ENCODE measurements at places on chromosomes 12 and 14.

GRCh38 chr14:31207287-31207754 is 272 bp downstream of the HECTD1 start:
- no peak for DNase-seq

DNA sequence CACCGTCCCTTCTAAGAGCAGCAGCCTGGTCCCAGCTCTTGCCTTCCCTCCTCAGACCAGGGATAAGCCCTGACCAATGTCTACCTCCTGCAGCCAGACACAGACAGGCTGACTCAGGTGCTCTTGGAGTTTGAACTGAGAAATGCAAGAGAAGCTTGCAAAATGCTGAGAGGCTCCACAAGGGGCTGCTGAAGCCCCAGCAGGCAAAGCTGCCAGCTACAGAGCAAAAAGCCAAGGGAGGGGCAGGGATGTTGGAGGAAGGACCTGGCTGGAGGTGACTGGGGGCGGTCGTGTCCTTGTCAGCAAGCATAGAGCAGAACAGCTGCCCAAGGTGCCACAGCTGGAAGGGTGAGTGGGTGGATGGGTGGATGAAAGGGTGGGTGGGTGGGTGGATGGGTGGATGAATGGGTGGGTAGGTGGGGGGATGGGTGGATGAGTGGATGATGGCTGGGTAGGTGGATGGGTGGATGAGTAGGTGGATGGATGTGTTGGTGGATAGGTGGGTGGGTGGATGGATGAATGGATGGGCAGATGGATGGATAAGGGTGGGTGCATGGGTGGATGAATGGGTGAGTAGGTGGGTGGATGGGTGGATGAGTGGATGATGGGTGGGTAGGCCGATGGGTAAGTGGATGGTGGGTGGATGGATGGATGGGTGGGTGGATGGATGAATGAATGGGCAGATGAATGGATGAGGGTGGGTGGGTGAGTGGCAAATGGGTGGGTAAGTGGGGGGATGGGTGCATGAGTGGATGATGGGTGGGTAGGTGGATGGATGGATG is 4.0 kb upstream of the INF2 start:
- no peak for DNase-seq

- no peak for DNase-seq
Observed at GRCh38 chr12:63877693-63878092, 33.2 kb downstream of the SRGAP1 start.

GRCh38 chr14:61574514-61574807 is 120.9 kb upstream of the HIF1A start:
- no peak for DNase-seq

GRCh38 chr14:105166571-105167302 is 1.8 kb downstream of the JAG2 start:
- no peak for DNase-seq

DNA sequence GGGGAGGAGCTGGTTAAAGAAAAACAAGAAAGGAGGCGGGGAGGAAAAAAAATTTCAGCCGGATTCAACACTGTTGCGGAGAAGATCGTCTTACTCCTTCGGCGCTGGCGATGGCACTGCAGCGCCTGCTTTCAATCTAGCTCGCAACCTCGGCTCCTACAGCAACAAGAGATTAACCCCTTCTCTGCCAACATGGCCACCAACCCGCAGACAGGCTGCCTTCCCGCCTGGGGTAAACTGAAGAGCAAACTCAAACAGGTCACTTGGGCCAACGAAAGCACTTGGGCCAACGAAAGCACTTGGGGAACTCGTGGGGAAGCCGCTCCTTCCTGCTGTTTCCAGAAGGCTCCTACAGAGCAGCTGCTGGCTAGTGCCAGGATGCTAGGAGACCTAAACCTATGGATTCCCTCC is 73.7 kb downstream of the CIT start:
- peak; percentile 37 for DNase-seq

GRCh38 chr14:96117101-96117897 is 78.1 kb downstream of the C14orf132 start:
- DNase-seq, result no peak

DNA sequence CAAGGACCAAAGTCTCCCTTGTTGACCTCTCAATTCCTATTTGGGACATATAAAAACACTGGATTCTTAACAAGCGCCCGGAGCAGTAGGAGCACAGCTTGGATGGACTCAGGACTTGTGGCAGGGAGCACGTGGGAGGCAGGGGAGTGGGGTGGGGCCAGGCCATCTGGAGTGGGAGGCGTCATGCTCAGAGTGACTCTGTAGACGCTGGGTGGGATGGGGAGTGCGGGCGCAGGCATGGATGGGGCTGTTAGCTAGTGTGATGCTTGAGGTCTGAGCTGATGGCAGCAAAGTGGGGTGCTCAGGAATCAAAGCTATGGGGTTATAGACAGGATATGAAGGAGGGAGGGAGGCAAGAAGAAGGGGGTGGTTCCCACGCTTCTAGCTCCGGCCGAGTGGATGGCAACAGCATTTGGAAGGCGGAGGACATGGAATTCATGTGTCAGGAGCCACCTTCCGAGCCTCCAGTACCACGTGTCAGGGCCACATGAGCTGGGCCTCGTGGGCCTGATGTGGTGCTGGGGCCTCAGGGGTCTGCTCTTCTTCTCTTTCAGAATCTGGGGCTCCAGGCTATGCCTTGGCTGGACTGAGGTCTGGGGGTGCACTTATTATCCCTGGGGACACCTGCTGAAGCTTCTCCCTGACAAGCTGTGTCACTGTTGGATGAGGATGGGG is 26.2 kb downstream of the MEG3 start:
- no peak for DNase-seq

DNA sequence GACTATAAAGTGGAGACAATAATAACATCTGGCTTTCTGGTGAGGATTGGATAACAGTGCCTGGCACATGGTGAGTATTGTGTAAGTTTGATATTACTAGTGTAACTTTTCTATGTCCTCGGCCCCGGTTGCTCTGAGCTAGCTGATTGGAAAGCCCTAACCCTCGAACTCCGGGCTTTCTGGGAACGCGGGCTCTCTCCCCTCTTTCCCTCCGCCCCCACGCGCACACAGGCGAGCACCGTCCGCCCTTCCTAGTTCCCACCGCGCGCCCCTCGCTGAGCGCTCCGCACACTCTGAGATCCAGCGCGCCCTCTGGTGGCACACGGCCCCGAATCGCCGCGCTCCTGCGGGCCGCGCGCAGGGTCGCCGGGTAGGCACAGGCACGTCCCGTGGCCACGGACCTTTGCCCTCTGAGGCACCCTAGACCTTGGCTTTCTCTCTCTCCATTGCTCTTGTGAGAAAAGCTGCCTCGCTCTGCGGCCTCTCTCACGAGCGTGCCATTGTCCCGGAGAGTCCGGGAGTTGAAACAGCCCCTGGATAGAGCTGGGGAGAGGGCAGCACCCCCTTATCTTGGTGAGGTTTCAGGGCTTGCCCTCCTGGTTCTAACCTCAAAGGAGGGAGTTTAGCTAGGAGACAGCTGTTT is 23.2 kb upstream of the ESRRB start:
- no peak for DNase-seq

DNA sequence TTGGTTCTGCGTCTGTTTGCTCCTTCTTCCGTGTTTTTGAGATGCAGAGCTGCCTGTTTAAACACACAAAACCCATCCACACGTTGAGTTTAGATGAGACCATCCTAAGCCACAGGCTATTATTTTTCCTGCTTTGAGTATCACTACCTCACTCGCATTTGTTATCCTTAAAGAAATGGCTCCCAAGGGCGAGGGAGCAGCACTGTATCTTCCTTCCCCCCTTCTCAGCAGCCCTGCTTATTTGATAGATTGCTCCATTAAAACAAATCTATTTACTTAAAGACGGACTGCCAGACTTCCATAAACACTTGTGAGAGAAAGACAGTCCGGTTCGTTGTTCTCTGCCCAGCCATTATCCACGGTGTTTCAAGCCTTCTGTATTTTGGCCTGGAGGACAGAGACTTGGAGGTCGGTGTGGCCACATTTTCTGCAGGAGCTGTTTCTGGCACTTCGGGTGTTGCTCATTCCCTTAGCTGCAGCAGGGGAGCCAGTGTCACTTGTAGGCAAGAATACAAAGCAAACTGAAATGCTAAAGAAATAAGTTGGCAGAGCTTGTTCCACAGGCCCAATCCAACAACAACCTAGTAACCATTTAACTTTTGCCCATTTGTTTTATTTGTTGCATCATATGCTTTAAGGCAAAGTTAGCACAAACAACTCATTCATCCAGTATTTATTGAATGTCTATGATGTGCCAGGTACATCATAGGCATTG is 275.4 kb downstream of the TTC6 start:
- DNase-seq, result no peak

DNA sequence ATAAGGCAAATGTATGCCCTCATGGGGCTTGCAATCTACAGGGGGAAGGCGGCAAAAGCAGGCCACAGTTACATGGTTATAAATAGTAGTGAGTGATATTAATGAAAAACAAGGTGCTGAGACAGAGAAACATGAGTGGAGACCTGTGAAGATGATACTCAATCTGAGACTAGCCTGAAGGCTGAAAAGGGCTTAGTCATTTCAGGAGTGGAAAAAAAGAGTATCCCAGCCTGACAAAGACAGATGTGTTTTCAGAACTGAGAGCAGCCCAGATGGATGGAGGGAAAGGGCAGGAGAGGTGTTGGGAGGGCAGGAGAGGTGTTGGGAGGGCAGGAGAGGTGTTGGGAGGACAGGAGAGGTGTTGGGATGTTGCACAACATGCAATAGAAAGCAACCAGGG is 181.9 kb downstream of the C12orf42 start:
- no peak for DNase-seq

GRCh38 chr12:80226576-80226975 is 127.2 kb downstream of the OTOGL start:
- no peak for DNase-seq

DNA sequence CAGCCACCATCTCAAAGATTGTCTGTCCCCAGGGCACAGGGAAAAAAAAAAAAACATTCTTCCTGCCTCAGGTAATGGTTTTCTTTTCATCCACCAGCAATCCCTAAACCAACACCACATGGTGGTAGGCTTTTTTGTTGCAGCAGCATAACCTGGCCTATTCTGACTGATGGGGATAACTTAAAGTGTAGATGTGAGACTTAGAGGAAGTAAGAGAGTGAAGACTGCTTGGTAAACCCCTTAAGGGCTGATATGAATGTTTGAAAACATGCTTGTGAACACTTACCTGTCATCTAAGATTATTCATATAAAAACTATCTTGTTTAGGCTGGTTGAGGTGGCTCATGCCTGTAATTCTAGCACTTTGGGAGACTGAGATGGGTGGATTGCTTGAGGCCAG is 130.2 kb upstream of the RAP1B start:
- DNase-seq, result no peak

GRCh38 chr12:96241431-96241830 is 47.3 kb downstream of the ELK3 start:
- DNase-seq, result no peak

DNA sequence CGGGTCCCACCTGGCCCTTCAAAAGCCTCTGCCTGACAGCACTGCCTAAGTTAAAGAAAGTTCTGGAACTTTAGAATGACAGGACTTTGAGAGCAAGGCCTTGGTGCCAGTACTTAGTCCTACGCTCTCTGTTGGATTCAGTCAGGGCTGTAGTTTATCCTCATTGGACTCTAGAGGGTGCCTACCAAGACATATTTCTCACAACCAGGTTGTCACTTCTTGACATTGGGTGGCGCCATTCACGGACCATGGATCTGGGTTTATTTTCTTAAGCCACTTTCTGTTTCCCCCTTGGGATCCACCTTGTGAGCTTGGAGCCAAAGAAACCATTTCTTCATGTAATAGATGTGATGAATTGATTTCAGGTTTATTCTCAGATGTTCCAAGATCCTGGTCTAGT is 787.0 kb upstream of the TBX3 start:
- DNase-seq, result no peak

DNA sequence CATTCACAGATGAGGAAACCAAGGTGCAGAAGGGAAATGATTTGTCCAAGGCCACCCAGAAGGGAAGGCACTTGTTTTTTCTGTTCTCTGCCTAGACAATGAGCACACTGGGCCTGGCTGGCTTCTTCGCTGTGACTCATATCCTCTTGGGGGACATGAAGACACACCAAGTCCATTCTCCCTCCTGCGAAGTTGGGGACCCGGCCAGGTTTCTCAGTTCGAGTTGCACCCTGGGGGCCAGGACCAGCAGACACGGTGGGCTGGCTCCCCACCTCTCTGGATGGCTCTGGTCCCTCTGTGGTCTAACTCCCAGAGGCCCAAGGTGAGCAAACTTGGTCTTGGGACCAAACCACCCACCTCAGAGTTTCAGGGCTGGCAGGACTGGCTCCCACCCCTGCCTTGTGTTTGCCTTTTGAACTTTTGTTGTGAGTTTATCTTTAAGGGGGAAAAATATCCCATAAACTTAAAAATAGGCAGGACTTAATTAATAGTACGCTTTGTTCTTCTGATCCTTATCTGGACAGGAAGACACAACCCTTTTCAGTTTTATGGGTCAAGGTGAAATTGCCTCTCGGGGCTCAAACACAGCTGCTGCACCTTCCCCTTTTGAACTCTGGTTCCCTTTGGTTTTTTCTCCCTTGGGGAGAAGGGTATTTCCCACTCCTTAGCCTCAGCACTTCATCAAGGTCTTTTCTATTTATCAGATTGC is 9.0 kb upstream of the MLEC start:
- DNase-seq, result no peak

- no peak for DNase-seq
Observed at GRCh38 chr12:130958557-130959140, 4.9 kb downstream of the ADGRD1 start.

GRCh38 chr14:20690848-20691640 is 2.5 kb downstream of the ANG start:
- peak; percentile 60 for DNase-seq

DNA sequence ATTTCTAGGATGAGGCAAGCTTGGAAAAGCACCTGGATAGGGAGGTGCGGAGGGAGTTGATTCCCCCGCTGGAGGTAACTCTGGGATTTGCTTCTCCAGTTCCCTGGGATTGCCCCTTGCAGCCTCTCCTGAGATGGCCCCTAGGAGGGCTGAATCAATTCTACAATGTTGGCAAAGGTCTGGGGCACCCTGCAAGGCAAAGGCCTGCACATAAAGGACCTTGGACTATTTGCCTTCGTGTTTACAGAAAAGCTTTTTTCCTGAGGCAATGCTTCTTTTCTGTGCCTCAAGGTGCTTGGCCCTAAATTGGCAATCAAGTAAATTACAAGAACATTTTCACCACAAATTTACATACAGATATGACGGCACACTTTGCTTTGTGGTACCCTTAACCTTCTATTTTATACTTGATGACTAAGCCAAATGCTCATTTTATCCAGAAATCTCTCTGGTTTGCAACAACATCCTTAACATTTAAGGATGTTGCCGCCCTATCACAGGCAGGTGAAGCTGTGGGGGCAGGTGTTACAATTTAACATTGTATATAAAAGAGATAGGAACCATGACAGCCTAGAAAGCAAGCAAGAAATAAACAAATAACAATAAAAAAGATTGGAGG is 40.3 kb downstream of the TIMELESS start:
- no peak for DNase-seq

GRCh38 chr12:116490471-116490870 is 68.7 kb upstream of the MAP1LC3B2 start:
- DNase-seq, result no peak

- DNase-seq, result no peak
Observed at GRCh38 chr14:102979406-102979805, 56.9 kb downstream of the AMN start.

DNA sequence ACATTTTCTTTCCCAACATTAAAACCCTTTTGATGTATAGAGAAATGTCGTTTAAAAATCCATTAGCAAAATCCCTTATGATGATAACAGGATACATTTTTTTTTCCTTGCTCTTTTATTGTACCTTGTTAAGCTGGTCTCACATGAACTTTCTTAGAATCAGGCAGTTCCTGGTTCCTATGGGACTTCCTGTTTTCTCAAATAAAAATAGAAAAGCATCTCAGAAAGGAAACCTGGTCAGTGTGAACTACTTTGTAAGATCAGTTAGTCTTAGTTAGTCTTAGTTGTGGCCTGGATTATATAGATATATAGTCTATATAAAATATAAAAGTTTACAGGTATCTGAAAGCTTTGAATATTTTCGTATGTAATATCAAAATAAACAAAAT is 40.3 kb downstream of the LEMD3 start:
- DNase-seq, result no peak
